NCI-H2081 treated with DMSO at 0.1 percent for 48 hours (cell line): ENCODE measurements at places on chromosomes 5 and 9.

DNA sequence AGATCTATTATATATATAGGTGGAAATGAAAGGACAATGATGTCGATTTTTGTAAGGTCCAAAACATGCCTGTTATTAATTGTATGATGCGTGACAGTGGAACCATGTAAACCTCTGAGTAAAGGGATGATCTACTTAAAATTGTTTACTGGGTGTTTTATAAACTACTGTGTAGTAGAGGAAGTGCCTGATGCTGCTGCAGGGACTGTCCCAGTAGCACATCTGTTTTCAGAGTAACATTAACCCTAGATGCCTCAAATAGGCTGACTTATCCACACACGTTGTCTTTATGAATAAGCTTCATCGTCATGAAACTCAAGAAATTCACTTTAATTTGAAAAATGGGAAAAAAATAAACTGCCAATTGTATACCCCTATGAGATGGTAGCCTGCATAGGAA, 1.7 kb downstream of the CAMK4 start:
- no peak for DNase-seq

- no peak for DNase-seq
These were observed 21.9 kb downstream of the IER5L start for GRCh38 chr9:129156163-129156562.

- no peak for DNase-seq
These were observed 9.0 kb upstream of the DIPK1B start for GRCh38 chr9:136703276-136703860.

GRCh38 chr5:3384531-3384930, 211.1 kb upstream of the IRX1 start:
- DNase-seq, result no peak

GRCh38 chr5:133679534-133679933, 67.2 kb upstream of the FSTL4 start:
- DNase-seq, result no peak

- DNase-seq, result no peak
These were observed 59.3 kb upstream of the GLRX start for GRCh38 chr5:95881833-95882232.

- DNase-seq, result no peak
These were observed 6.4 kb downstream of the GRIA1 start for GRCh38 chr5:153496835-153497234.

DNA sequence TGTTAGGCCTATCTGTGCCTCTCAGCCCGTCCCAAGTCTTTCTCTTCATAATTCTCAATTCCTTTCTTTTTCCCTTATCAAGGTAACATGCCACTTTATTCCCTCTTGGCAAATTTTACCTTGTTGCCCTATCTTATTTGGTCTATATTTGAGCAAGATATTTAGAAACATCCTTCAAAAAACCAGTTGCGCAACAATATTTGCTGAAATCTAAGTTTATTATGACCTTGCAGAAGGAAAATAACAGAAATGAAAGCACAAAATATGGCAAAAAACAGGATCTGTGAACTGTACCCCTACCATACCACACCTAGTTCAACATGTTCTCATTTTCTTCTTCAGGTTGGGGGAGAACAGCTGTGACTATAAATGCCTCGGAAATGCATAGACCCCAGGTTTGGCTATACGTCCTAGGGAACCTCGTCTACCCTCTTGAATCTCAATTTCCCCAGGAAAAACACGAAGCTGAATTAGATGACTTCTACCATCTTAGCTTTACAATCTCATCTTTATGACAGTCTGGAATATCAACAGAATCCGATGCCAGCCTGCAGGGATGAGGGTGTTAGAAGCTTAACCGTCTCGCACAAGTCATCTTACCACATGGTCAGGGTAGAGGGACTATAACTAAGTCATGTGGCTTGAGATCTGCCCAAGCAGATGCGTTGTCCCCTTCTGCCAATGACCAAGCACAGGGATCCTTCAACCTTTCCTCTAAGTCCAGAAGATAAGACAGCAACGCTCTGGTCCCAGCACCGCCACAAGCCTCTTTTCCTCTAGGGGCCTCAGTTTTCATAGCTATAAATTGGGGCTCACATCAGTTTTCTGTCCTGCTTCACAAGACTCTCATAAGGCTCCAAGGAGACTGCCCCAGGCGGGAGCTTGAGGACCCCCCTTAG, 1.3 kb downstream of the LCP2 start:
- no peak for DNase-seq

DNA sequence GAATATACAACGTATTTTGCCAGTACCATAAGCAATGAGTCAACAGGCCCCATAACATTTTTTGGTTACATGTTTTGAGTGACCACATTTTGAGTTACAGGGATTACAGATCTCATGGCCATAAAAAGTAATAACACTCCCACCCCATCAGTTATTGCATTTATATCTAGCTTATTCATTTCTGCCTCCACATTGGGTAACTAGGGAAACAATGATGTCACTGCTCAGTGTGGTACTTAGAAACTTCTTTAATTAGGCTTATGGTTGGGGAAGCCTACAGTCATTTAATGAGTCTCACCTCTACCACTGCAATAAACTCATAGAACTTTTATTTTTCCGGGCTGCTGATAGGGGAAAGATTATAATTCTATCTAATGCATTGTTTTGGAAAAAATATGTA, 39.9 kb upstream of the SMIM15 start:
- DNase-seq, result no peak

GRCh38 chr9:35552837-35553236, 52.2 kb upstream of the TESK1 start:
- DNase-seq, result no peak

- DNase-seq, result no peak
These were observed 19.9 kb downstream of the RXRA start for GRCh38 chr9:134346151-134346550.

GRCh38 chr5:93331863-93332262, 249.2 kb downstream of the NR2F1-AS1 start:
- DNase-seq, result no peak

DNA sequence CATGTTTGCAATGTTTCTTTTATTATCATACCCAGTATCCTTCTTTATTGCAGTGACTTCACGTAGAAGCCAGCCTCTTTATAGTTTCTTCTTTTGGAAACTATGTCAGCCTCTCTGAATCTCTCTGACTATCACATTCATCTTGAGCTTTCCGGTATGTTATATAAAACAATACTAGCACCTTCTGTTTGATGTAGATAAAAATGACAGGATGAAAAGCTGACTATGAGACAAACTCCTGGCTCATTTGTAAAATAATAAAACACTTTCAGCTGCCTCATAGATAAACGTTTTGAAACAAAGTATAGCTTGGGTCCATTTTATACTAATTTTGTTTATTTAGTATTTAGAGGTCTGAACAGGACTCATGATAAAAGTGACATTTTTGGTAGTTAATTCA, 1145.4 kb upstream of the NUDT12 start:
- no peak for DNase-seq

DNA sequence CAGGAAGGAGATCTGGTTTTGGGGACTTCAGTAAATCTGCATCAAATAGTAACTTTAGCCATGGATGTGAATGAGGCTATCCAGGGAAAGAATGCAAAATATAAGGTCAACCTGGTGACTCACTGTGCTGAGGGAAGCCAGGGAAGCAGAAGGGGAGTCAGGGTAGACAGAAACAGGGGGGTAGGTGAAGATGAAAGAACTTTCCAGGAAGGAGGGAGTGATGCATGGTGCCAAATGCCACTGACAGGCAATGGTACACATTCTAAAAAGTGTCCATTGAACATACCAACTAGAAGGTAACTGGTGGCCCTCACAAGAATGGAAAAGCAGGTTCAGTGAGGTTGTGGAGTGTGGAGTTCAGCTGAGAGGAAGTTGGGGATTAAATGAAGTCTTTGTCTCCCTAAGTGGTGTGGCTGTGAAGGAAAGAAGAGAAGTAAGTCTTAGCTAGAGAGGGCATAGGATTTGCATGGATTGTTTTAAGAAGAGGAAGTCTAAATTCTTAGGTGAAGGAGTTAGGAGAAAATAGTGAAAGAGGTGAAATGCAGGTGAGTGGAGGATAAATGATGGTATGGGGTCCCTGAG, 35.5 kb downstream of the PALM2AKAP2 start:
- DNase-seq, result no peak

DNA sequence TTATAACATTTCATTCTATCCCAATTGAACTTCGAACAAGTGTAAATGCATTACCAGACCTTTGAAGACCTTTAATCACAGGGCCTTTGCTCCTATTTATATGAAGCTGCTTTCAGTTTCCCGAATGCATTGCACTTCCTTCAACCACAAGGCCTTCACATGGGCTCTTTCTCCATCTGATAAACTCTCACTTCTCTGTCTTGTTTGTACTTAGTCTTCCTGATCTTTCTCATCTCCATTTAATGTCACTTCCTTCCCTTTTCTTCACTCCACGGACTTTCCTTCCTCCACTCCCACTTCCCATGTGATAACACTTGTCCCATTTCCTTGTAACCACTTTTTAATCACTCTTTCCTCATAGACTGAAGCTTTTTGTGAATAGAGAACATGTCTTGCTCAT, 74.3 kb upstream of the TNC start:
- no peak for DNase-seq

DNA sequence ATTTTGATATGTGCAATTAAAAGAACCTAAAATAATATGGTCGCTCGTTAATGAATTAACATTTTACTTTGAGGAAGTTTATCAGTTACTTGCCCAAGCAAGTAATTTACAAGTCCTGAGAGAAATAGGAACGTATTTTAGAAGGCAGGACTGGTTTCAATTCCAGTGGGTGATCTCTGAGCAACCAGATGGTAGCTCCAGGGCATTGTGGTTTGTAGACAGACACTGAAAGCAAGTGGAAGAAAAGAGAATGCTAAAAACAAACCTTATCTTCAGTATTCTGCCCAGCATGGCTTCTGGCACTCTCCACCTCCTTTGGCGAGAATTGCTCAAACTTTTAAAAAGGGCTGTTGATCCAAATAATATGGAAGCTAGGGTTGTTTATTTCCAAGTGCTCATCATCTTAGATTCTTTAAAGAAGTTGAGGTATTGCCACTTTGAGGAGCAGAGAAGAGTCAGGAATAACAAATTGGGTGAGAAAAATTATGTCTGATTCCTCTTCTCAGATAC, 31.8 kb upstream of the ERAP2 start:
- DNase-seq, result no peak

DNA sequence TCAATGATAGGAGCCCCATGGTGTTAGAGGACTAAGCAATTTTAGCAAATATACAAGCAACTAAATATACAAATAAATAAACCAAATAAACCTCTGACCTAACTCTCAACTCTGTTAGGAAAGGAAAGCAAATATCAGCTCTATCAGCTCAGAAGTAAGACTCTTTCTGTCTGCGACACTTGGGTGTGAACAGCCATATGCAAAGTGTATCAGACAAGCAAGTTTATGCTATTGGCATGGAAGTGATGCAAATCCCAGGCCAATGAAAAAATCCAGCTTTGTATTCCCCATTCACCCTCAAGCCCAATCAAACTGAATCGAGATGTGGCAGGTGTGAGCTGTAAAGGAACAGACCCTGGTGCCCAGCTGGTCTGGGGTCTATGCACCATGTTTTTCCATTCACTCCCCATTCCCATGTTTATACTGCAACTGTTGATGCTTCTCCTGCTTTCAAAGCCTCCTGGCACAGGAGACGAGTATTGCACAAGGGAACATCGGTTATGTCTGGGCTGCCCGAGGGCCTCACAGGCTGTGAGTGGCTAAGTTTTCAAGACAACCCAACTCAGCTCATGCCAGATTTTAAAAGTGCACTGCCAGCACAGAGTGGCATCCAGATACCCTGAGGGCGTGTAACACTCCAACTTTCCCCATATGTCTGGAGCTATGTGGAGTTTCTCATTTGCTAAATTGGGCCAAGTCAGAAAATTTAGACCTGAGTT, 73.1 kb downstream of the FEM1C start:
- no peak for DNase-seq

- no peak for DNase-seq
These were observed 13.6 kb downstream of the LPCAT1 start for GRCh38 chr5:1510151-1510561.
